ENCODE measurements at places on chromosomes 2 and 18.
A peak's percentile ranks its signal among the peaks of the same experiment; 100 is the strongest.

GRCh38 chr2:132275396-132275795 is 113.6 kb upstream of the ANKRD30BL start:
- no peak for DNase-seq

DNA sequence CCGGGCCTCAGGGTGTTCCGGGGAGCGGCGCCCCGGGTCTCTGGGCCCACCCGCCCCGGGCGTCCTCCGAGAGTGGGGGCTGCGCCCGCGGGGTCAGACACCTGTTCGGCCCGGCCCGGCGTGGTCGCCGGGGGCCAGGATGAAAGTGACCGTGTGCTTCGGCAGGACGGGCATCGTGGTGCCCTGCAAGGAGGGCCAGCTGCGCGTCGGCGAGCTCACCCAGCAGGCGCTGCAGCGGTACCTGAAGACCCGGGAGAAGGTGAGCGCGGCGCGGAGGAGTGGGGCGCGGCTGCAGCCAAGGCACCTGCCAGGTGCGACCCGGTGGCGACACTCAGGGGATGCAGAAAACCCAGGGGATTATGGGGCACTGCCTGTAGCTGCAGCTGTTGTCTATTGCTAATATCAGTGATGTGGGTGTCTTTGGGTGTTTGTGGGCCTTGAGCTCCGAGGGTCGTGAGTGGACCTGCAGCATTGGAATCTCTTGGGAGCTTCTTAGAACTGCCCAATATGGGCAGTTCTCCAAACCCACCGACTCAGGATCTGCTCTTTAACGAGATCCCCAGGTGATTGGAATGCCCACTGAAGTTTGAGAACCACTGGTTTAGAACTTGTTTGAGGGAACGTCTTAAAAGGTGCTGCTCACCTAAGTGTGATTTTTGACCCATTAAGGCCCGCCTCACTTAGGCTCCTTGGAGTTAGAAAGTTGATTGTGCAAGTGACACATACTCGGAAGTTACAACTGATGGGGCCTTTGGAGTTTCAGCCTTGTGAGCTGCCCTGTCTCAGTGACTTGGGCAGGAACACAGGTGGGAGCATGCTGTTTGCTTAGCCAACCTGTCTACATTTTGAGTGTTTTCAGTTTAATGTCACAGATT is 823 bp downstream of the PARD3B start:
- no peak for DNase-seq

GRCh38 chr2:237546876-237547395 is 19.4 kb upstream of the PRLH start:
- DNase-seq, result no peak

- DNase-seq, result no peak
Measured at GRCh38 chr18:47881752-47882455, 48.6 kb downstream of the SMAD2 start.

DNA sequence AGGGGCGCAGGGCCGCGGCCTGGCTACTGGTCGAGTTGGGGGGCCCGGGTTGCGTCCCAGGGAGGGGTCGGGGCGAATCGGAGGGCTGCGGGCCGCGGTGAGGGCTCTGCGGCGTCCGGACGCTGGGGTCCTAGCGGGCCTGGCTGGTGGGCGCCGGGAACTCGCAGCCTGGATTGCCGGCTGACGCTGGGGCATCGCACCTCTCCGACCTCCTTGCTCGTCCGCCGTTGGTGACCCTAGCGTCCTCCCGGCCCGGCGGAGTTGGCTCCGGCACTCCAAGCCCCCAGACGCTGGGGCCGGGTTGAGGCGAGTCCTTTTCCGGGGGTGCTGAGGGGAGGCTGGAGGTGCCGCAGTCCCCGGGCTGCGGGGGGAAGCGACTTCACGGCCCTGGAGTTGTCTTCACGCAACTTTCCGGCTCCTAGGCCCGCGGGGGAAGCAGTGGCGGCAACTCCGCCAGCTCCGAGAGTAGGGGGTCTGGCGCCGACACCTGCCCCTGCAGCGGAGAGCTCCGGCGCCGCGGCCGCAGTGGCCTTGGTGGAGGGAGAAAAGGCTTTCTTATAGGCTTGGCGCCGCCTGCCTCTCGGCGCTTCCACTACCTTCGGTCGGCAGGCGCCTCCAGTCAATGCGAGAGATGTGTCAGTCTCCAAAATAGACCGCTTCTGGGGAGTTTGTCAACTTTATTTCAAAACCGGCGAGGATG is 70.3 kb downstream of the HAUS1 start:
- peak; percentile 22 for DNase-seq

- DNase-seq, result no peak
Measured at GRCh38 chr18:9366126-9366714, 31.6 kb downstream of the TWSG1 start.

- DNase-seq, result no peak
Measured at GRCh38 chr2:133324150-133324561, 244.1 kb downstream of the NCKAP5 start.

DNA sequence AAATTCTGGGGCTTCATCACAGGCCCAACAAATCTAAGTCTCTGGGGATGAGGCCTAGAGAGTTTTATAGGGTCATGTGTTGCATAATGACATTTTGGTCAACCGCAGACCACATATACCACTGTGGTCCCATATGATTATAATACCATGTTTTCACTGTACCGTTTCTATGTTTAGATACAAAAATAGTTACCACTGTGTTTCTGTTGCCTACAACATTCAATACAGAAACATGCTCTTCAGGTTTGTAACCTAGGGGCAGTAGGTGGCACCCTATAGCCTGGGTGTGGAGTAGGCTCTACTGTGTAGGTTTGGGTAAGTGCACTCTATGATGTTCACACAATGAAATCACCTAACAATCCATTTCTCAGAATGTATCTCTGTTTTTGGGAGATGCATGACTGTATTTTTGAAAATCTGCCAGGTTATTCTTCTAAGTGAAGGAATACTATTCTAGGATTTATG is 485.2 kb downstream of the PTPRM start:
- DNase-seq, result no peak

- no peak for DNase-seq
Measured at GRCh38 chr2:218567797-218568189, 358 bp downstream of the USP37 start.

GRCh38 chr2:2056531-2056930 is 274.5 kb downstream of the MYT1L start:
- DNase-seq, result no peak

DNA sequence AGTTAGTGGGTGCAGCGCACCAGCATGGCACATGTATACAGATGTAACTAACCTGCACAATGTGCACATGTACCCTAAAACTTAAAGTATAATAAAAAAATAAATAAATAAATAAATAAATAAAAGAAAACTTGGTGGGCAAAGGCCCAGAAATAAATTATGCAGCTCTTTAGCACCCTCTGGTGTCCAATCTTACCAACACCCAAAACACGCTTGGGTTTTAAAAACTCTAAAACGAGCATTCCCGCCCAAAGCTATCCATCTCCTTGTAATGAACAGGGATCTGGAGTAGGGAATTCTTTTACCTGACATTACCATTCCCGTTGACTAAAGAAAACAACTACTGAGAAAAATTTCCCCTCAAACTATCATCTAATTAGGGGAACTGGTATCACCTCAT is 2005.9 kb upstream of the CELF4 start:
- DNase-seq, result no peak

DNA sequence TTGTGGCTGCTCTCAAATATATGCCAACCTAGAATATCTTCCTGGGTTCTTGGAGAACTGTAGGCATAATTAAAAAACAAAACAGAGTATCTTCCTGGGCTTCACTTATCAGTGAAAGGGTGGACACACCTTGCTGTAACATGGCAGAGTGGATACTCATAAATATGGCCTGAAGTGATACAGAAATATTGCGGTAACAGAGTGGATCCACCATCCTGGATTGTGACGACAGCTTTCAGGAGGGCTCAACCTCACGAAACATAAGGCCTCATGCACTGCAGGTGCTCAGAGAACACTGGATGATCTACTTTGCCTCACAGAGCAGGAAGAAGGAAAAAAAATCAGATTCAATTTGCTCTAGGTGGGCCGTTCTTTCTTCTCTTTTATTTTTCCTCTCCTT is 336.0 kb downstream of the NBAS start:
- no peak for DNase-seq

- no peak for DNase-seq
Measured at GRCh38 chr2:9775351-9775750, 67.9 kb upstream of the TAF1B start.

GRCh38 chr2:153163055-153163454 is 315.5 kb downstream of the RPRM start:
- no peak for DNase-seq

DNA sequence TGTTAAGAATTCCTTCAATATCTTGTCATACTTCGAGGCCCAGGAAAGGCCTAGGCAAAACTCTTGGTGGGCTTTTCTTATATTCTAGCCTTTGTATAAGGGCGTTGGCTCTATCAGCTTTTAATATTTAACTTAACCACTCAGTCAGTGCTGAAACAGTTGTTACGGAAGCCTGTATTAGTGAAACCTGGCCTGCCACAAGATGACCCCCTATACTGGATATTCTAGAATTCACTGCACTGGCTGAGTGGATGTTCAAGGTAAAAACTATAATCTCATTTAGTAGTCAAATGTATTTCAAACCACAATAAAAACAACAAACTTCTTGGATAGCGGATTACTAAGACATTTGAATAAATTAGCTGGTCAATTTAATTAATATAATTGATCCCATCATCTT is 91.7 kb upstream of the HNMT start:
- no peak for DNase-seq

DNA sequence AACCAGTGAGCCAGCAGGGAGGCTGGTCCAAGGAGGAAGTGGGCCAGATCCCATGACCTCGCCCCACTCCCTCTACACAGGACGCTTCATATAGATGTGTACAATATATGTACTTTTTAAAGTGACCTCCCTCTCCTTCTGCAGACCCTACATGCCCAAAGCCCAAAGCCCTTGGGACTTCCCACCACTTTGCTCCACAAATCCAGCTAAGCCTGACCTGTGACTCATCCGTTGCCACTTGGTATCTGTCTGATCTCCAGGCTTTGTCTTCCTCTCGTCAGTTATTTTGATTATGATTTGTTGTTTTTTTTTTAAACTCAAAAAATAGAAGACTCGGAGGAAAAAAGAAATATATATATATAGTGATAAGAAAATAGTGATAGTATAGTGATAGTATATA is 470.8 kb downstream of the KCNJ3 start:
- no peak for DNase-seq

- DNase-seq, result no peak
Measured at GRCh38 chr2:45721150-45721549, 69.7 kb downstream of the PRKCE start.

GRCh38 chr2:23484767-23485166 is 99.8 kb downstream of the KLHL29 start:
- no peak for DNase-seq

DNA sequence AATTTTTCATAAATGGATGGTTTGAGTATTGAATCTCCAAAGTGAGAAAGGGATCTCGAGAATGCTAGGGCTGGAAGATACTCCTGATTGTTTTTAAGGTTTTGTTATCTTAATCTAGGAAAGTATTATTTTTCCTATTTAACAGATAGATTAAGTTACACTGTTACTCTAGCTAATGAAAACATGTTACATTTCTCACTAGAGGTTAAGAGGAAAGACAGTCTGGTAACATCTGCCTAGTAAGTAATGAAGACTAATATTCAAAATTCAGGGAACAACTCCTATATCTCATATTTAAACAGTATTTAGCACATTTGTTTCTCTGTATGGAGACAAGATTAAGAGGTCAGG is 2.0 kb downstream of the GALNT3 start:
- no peak for DNase-seq

- DNase-seq, result no peak
Measured at GRCh38 chr2:207813942-207814341, 44.2 kb upstream of the FZD5 start.

DNA sequence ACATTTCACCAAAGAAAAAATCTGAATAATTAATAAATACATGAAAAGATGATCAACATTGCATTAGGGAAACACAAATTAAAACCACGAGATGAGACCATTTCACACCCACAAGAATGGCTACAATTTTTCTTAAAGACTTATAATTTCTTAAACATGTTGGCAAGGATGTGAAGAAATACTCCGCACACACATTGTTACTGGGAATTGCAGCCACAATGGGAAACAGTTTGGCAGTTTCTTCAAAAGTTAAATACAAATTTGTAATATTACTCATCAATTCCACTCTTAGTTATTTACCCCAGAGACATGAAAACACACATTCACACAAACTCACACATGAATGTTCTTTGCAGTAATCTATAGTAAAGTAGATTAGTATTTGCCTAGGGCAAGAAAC is 363.3 kb upstream of the SMIM21 start:
- no peak for DNase-seq

GRCh38 chr2:206562375-206562774 is 79.9 kb upstream of the FAM237A start:
- no peak for DNase-seq

All from naive thymus-derived CD4-positive, alpha-beta T cell (primary cell).